ENCODE measurements at places on chromosomes 7 and 10.

- no peak for DNase-seq
Observed at GRCh38 chr7:55374213-55374612, 9.1 kb downstream of the LANCL2 start.

- no peak for DNase-seq
Observed at GRCh38 chr7:48875045-48875916, 49.1 kb upstream of the CDC14C start.

DNA sequence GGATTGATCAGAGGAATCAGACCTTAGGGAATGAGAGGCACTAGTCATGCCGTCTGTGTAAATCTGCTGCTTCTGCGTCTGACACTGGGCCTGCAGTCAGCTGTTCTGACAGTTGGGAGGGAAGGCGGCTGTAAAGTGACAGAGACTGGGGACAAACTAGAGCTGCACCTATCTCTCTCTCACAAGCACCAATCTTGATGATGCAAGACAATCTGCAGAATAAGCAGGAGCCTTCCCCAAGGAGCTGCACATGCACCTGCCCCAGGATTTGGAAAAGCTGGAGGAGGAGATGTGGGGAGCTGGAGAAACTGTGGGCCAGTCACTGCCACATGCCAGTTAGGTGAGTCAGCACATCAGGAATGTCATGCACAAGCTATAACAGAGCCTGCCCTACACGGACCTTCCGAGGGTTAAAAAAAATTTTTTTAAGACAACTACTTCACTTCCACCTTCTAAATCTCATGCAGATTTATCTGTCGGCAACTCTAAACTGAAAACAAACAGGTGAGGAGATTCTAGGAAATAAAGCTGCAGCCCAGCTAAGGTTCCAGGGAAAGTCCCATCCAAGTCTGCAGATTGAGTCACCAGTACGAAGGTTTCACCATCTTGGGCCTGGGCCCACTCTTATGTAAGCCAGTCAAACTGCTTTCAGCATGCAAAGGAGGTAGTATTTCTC lies 39.2 kb downstream of the ENO4 start:
- DNase-seq, result no peak

GRCh38 chr7:128831178-128831993 lies 1.2 kb downstream of the FLNC start:
- DNase-seq, result no peak

- no peak for DNase-seq
Observed at GRCh38 chr10:97718178-97718577, 4.6 kb downstream of the MARVELD1 start.

- DNase-seq, result no peak
Observed at GRCh38 chr7:15687546-15688278, 1.2 kb upstream of the MEOX2 start.

DNA sequence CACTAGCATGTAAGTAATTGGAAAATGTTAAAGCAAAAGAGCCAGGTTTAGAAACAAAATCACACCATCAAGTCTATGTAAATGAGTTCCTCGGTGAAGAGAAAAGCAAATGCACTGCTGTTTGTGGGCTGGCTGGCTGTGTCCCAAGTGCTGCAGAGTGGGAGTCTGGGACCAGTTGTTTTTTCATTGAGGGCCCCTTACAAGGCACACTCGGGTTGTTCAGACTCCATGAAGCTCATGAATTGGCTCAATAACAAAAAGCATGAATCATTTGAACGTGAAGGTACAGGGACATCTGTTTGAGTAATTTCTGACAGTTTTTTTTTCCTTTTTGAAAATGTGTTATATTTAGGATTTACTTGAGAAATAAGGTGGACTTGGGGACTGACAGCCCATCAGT lies 28.0 kb downstream of the GRK5 start:
- no peak for DNase-seq

DNA sequence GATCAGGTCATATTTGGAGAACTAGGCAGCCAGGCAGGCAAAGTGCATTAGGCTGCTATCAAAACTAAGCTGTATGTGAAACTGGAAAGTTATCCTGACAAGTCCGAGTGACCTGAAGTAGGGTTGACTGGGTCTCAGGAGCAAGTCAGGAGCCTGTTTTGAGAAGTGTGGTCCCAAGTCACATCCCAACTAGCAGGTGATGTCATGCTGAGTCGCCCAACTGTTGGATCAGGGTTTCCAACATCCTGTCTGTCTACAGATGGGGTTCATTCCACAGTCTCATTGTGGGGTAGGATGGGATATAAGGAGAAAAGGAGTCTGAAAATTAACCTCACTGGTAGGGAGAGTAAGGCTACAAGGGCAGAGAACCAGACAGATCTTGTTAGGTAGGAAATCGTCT lies 27.0 kb downstream of the SLC26A4 start:
- no peak for DNase-seq

Measured in stimulated activated CD4-positive, alpha-beta T cell treated with anti-CD3 and anti-CD28 coated beads, Interleukin-4, amount 100 ng/mL, for 24 hours (primary cell).